ENCODE measurements at places on chromosomes 5 and 9.

DNA sequence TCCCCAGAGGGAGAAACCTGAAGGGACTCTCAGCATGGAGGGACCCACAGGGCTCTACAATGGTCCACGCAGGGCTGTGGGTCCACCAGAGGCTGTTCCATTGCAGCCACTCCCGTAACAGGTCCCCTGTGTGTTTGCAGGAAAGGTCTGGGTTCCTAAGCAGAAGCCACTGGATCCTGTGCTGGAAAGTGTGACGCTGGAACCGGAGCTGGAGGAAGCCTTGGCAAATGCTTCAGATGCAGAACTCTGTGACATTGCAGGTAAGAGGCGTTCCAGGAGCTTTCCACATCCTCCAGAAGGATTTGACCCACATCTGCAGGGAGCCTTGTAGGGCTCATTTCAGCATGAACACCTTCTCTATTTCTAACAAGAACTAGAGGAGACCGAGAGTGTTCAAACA is 51.7 kb downstream of the TMOD1 start:
- no peak for DNase-seq

DNA sequence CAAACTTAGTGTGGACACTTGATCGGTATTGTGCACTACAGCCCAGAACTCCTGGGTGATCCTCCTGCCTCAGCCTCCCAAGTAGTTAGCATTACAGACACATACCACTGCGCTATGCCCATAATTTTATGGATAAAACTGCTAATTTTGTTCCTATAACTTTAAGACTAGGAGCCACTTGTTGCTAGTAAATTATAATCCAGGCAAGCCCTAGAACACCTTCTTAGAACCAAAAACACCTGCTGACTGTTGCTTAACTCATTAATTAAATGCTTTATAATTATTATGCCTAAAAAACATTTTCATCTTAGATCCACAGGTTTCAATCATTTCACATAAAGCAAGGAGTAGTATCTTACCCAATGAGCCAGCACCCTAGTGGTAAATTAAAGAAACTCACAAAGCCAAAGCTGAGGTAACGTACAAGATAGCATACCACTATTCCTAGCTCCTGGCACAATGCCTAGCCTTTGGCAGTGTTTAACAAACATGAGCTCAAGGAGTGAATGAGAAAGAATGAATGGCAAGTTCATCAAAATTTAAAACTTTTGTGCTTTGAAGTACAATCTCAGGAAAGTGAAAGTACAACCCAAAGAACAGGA is 5.4 kb downstream of the MRPS27 start:
- DNase-seq = no peak

- no peak for DNase-seq
These were observed 106.0 kb downstream of the HACD4 start for GRCh38 chr9:20925256-20926045.

GRCh38 chr9:78566948-78567675 is 270.2 kb downstream of the PSAT1 start:
- no peak for DNase-seq

GRCh38 chr5:107121793-107122519 is 548.8 kb downstream of the EFNA5 start:
- no peak for DNase-seq

- DNase-seq = no peak
These were observed 175.9 kb upstream of the SNX2 start for GRCh38 chr5:122599000-122599399.

- no peak for DNase-seq
These were observed 77.9 kb downstream of the SEMA5A start for GRCh38 chr5:9468060-9468388.

GRCh38 chr5:74075501-74076484 is 449.8 kb downstream of the ARHGEF28 start:
- no peak for DNase-seq

- DNase-seq = no peak
These were observed 211.2 kb downstream of the CDH10 start for GRCh38 chr5:24433555-24433954.

DNA sequence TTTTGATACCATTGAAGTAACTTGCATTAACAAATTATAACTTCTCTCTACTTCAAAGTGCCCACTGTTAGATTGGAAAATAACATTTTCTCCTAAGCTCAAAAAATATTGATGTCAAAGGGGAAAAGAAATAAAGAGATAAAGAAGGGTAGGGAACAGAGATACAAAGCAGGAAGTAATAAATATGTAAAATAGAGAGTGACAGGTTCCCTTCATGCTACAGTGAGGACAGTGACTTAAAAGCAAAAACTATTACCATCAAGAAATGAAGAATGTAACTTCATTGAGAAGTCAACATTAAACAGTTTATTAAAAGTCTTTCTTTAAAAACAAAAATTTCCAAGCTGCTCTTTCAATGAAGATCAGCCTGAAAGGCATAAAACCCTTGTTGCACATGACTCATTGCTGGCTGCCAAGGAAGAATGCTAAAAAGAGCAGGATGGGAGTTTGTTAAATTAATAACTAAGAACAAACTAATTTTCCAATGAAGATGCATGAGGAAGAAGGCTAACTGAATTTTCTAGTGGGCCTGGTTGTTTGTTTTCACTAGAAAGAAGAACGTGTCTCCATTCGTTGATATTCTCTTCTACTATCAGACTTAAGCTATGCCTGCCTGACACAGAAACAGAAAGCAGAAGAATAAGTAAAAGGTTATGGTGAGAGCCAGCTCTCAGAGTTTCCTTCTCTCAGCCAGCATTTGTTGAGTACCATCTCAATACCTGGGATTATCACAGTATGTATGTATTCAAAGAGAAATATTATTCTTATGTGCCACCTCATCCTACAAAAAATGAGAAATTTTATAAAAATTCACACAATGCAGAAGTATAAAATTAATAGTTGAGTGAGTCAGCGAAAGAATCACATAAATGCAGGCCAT is 197.8 kb upstream of the NREP start:
- DNase-seq = no peak

DNA sequence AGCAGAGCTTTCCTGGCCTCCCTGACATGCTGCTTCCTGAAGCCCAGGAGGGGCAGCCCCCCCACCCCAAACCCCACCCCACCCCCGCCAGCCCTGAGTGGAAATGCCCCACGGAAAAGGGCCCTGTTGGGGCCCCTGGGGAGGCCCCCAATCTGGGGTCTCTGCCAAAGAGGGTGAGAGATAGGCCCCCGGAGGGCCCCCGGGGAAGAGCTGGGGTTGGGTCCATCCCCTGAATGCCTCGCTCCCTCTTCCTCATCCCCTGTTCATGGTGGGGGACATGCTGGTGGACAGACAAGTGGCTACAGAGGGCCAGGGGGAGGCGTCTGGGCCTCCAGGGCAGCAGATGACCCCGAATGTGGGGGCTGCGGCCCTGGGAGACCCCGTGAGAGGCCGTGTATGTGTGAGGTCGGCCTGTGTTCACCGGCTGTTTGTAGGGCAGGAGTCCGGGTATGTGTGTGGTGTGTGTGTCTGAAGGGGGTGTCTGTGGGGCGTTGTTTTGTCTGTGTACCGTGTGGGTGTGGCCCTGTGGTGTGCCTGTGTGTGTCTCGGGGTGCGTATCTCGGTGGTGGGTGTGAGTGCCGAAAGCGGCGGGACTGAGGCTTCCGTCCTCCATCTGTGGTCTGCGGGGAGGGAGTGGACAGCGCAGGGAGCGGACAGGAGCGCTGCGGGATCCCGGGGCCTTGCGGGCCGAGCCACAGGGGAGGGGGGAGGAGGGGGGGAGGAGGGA is 11.3 kb downstream of the C9orf50 start:
- no peak for DNase-seq

- DNase-seq = peak; percentile 84
These were observed 6.1 kb downstream of the NOTCH1 start for GRCh38 chr9:136539427-136540421.

GRCh38 chr9:93452710-93453046 is 703 bp downstream of the FAM120AOS start:
- DNase-seq = no peak

- no peak for DNase-seq
These were observed 51.9 kb downstream of the SLC25A46 start for GRCh38 chr5:110790673-110791072.

- no peak for DNase-seq
These were observed 4.7 kb upstream of the TNFSF8 start for GRCh38 chr9:114935119-114935518.

DNA sequence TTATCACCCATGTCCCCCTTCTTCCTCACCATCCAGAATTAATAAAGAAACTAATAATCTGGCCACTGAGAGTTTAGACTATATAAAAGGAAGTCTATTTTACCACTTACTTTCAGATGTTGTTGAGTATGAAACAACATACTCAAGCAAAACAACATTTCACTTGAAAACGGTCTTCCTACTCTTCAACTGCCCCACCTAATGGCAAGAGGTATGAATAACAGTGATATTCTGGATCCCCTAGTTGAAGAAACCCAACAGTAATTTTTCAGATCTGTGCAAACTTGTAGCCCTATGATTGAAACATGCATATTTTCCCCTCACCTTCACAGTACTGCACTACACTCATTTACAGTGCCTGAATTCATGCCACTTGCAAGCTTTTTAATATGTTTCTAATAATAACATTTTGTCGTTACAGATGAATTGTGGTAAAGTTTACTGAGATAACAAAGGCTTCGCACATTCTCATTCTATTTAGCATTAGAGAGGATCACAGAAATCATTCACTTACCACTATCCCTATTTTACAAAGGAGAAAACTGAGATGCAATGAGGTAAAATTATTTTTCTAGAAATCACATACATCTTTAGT is 267.9 kb upstream of the PDE4D start:
- DNase-seq = no peak

DNA sequence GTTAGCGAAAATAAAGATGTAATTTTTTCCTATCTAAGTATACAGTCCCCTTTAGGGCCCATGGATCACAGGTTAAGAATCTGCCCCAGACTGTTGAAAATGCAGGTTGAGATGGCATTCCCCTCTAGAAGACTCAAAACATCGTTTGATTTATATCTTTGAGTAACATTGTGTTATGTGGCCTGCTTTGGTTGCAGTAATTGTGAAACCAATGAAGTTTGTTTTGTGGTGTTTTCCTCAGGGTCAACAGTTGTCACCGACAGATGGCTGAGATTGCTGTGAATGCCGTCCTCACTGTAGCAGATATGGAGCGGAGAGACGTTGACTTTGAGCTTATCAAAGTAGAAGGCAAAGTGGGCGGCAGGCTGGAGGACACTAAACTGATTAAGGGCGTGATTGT is 7.8 kb downstream of the CCT5 start:
- no peak for DNase-seq

GRCh38 chr5:36631620-36632362 is 25.4 kb downstream of the SLC1A3 start:
- no peak for DNase-seq

GRCh38 chr9:137035937-137036336 is 4.0 kb upstream of the FUT7 start:
- no peak for DNase-seq

GRCh38 chr9:76255781-76256455 is 138.3 kb downstream of the RFK start:
- no peak for DNase-seq

DNA sequence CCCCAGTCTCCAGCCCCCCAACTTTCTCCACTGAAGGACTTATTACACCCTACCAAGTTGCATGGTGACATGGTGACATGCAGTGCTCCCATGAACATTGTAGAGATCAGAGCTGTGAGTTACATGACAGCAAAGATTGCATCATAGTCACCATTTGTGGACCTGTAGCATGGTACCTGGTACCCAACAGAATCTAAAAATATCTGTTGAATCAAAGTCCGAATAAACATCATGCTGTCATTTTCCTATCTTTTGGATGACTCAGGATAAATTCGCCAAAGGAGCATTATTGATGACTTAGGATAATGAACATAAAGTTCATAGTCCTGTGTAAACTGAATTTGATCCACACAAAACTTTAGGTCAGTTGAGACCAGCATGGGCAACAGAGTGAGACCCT is 6.7 kb upstream of the PPARGC1B start:
- no peak for DNase-seq

- DNase-seq = no peak
These were observed 135.5 kb downstream of the FBN2 start for GRCh38 chr5:128402506-128402905.

DNA sequence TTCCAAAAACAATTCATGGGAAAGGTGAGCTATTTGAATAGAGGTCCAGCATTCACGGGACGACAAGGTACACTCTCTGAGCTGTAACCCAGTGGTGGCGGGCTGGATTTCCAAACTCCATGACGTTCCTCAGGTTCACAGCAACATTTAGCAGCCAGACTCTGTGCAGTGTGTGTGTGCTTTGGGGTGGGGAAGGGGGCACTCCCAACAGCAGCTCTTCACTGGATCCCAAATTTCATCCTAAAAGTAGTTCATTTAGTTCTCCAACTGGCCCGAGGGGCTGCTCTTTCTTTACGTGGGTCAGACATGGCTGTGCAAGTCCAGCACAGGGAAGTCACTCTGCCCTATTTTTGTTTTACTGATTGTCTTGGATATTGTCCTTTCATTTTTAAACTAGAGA is 98.0 kb upstream of the IRX2 start:
- no peak for DNase-seq

DNA sequence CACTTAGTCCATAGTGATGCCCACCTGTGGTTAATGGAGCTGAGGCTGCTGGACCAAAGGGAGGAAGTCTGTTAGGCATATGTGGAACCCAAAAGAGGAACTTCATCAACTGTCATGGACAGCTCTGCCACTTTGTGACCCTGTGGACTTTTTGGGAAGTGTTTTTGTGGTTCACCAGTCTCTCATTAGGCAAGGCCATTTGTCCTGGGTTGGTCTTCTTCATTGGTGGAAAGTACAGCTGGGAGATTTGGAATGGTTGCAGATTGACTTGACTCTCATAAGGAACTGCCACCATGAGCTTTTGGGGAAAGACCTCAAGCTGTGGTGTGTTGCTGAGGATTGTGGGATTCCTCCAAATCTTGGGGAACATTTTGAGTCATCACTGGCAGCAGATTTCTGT is 31.9 kb upstream of the IL12B start:
- DNase-seq = no peak

- DNase-seq = no peak
These were observed 2.1 kb upstream of the ZFR start for GRCh38 chr5:32446630-32447029.

DNA sequence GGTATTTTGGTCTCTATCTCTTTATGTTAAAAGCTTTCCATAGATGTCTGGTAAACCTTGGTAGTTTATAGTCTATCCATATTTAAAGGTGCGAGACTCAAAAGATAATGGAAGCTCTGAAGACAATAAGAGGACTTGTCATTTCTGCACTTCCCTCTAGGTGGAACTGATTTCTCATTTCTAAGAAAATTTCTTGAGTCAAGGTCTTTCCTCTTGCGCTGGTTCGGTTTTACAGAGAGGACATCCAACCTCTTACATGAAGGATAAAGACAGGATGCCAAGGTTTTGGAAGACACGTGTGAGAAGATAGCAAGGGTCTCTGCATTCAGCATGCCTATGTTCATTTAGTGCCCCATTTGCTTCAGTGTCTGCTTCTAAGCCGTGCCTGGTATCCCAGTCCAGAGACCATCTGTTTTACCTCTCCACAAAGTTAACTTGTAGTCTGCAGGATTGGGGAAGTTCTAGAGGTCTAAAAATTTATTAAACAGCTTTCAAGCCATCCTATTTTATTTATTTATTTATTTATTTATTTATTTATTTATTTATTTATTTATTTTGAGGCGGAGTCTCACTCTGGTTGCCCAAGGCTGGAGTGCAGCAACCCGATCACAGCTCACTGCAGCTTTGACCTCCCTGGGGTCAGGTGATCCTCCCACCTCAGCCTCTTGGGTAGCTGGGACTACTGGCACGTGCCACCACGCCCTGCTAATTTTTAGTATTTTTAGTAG is 41.6 kb downstream of the KIAA1191 start:
- no peak for DNase-seq
